BJ (cell line): ENCODE measurements at places on chromosomes 12 and 14.

GRCh38 chr14:104747876-104748275 lies 5.1 kb upstream of the SIVA1 start:
- no peak for DNase-seq

DNA sequence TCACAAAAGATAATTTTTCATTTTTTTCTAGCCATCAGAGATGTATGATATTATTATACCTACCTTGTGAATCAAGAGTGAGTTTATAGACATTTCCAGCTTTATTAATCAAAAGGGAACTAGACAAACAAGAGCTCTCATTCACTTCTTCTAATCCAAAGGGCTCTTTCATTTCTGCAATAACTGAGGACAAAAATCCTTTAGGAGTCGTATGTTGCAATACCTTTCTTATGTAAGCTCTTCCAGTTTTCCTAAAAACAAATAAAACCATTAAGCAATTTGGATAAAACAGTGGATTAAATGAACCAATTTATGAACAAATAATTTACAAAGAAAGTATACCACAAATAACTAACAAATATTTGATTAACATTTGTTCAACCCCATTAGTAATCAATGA lies 107.1 kb downstream of the CATSPERB start:
- no peak for DNase-seq

GRCh38 chr14:73825551-73826188 lies 26.0 kb upstream of the PTGR2 start:
- DNase-seq = no peak

DNA sequence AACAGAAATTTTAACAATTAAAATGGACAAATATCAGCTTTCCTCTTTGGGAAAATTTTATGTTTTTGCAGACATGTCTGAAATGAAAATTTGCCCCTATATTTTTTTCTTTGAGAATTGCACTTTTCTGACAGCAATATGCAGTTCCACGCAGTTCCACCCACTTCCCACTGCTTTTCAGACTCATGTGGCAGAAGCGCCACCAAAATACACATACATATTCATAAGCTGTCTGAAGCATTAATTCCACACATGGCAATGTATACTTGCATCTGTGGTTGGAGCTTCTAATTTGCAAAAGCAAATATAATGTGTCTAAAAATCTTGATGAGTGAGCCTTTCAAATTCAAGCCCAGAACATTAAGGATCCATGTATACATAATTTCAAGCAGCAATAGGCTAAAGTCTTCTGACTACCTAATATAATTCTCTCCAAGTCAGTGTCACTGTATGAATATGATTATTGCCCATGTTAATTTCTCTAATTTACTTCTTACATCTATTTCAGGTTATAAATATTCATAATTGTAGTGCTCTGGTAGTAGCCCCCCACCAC lies 129.5 kb downstream of the PRKD1 start:
- no peak for DNase-seq

DNA sequence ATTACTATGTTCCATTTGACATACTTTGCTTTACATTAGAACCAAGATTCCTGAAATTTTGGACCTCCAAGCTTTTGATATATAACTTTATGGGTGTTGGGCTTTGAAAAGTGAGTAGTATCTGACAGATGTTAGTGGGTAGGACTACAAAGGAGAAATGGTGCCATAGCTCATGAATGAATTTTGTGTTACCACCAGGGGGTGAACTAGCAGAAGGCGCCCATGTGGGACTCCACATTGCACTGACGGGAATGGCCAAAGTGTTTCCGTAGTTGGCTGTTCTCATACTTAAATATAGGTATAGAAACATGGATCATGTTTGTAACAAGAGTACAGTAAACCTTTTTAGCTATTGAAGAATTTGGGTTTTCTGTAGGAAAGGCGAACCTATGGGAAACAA lies 337.5 kb downstream of the FLRT2 start:
- no peak for DNase-seq

- DNase-seq = no peak
Measured at GRCh38 chr12:111312708-111313107, 56.2 kb downstream of the PHETA1 start.

- no peak for DNase-seq
Measured at GRCh38 chr14:63051301-63051700, 6.0 kb upstream of the KCNH5 start.

DNA sequence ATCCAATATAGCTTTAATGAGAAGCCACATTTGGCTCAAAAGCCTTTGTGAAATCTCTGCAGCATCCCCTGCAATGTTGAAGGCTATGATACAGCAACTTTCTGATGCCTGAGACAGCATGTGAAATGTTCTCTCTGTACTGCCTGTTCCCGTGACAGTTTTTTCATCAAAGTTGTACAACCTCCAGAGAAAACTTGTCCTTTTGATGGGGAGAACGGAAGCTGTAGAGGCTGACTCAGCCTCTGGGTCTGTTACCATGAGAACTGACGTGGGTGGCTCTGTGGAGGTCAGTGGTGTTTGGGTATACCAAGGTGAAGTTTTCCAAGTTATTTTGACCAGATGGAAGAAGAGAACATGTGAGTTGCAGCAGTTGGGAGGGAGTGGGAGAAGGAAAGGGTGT lies 17.0 kb downstream of the SLC4A8 start:
- no peak for DNase-seq
